ENCODE measurements at places on chromosomes 5 and 9.

DNA sequence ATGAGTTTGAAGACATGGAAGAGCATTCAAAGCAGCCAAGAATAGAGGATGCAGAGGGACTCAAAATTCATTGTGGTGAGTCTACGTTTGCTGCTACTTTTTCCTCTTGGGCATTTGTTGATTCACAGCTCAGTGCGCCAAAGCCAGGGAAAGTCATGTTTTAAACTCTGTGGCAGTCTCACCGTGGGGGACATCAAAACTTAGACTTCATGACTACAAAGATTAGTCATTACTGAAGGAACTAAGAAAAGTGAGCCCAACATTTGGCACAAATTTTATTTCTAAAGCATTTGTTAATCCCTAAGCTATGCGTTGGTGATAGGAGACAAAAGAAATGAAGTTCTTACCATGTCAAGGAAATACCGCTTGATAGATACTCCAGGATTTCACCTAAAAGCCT lies 73.7 kb upstream of the MTAP start:
- no peak for DNase-seq

- DNase-seq = no peak
These were observed 42.8 kb downstream of the WDR41 start for GRCh38 chr5:77449277-77449676.

DNA sequence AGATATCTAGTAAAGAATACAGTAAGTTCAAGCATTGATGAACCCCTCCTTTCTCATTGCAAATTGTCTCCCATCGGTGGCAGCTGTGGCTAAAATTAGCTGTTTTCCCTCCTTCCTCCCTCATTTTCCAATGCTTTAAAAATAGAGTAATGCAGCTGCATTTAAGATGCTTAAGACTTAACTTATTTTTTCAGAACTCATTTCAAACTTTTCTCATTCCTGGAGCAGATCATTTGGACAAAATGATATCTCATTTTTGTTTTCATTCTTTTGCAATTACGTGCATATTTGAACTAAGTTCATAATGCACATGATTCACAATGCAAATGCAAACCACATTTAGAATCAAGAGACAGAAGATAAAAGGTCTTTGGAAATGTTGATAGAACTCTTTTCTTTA lies 14.6 kb downstream of the HSPB3 start:
- no peak for DNase-seq

- no peak for DNase-seq
These were observed 6.8 kb downstream of the KDM4C start for GRCh38 chr9:6764523-6764922.

DNA sequence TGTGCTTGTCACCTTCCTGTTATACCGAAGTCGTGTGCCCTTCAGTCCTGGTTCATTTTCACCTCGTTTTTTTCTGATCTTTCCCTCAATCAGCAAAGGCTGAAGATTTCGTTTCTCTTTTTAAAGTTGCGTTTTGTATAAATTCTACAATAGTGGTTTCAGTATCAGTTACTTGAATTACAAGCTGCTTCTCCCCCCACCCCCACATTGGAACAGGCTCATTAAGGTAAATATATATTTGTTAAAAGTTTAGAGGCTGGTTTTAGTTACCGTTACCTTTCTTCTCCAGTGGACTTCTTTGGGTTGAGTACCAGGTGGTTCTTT lies 881 bp downstream of the SUB1 start:
- DNase-seq = no peak

DNA sequence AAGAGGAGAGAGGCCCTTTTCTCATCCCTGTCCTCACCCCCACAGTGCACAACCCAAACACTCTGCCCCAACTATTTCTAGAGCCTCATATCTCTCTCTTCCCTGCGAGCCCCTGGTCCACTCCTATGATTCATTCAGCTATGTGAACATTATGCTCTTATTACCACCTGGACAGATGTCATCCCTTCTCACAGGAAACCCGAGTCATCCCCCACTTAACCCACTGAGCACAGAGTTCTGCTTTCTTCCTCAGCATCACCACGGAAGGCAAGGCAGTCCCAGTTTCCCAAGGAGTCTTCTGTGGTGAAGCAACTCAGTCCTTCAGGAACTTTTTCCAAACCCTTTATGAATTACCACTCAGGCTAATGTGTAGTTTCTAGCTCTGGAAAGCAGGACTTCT lies 1.3 kb downstream of the DNAI1 start:
- no peak for DNase-seq

DNA sequence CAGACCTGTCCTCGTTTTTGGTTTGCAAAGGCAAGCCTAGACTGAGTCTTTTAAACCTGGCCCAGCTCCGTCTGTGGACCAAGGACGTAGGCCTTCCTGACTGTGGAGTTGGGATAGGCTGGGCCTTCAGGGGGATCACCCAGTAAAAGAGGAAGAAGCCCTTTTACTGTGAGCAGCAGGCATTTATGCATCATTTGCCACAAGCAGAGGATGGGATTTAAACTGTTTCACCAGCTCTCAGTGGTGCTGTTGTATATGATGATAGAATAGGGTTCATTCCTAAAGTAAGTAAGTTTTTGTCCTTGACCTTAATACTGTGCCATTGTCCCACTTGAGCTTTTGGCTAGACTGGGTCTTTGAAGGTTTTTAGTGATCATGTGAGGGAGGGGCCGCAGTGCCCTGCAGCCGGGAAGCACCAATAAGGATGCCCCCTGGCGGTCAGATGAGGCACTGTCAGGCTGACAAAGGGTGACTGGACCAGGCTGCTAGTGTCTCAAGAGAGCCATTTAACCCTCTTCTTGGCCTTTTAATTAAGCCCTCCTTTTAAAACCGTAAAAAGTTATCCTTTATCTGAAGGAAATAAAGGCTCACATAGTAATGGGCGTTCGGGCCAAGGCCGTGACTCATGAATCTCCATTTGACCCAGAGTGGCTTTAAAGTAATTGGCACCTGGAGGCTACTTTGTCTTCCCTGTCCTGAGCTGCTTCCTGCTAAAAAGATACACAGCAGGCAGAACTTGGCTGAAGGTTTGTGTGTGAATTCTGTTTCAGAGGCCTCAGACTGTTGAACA lies 74.0 kb downstream of the UBAP1 start:
- peak; percentile 72 for DNase-seq

DNA sequence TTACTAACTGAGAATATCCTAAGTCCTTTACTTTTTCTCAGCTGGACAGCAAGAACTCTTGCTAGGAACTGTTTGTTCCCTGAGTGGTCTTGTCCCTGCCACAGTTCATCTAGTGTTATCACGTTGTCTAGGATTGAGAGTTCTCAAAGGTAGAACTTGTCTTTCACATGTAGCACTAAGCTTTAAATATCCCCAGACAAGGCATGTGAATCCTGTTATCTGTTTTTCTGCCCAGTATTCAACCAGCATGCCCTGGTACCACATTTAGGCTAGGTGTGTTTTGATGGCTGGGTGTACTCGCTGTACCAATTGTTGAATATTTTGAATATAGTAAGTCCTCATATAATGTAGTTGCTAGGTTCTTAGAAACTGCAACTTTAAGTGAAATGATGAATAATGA lies 27.9 kb upstream of the PDZD2 start:
- no peak for DNase-seq

DNA sequence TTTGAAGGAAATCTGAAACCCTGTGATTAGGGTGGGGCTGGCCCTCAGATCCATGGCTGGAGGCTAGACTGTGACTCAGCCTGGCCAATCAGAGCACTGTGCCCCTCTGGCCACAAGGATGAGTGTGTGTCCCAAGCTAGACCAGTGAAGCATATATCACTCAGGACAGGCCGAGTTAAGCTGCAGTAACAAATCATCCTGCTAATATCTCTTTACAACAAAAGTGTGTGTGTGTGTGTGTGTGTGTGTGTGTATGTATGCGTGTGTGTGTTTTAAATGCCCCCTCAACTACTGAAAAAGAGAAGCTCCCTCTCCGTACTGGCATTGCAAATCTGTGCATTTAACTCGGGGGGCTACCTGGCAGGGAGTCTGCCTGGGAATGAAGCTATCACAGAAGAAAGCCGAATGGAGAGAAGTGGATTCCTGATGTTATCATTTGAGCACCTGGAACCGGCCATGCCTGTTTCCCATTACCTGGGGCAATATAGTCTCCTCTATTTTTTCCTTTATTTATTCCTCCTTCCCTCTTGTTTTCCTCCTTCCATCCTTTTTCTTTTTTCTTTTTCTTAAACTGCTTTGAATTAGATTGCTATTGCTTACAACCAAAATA lies 25.6 kb downstream of the STC2 start:
- DNase-seq = peak; percentile 71

DNA sequence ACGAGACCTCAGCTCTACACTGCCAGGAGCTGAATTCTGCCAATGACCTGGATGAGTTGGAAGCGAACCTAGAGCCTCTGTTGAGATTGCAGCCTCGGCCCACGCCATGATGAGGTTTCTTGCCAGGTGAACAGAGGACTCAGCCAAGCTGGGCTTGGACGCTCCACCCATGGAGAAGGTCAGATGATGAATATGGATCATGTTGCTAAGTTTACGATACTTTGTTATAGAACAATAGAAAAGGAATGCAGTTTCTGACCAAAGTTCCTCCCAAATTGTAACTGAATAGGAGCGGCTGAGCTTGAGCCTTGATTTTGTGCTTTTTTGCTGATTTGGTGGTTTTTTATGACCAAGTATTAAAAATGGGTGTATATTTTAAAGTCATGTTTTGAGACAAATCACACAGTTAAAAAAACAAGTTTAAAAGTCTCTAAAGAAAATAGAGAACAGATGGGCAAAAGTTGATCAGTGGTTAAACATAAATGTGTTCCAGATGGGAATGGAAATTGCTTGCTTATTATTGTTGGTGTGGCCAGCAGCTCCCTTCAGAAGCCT lies 32.9 kb downstream of the ROPN1L start:
- no peak for DNase-seq

DNA sequence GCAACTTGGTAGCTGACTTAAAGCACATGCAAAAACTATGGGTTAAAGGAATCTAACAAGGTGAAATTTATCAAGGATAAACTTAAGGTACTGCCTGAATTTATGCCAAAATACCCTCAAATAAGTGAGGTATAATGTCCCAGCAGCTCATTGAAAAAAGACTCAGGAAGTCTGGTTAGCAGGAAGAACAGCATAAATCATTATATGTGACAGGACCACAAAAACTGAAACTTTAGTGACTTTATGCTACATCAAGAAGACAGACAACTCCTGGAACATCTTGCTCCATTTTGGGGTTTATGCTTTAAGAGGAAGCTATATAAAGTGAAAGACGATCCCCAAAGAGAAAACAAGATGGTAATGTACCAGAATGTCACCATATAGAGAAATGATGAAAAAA lies 282.4 kb upstream of the ZNF462 start:
- DNase-seq = no peak

GRCh38 chr5:82465235-82465634 lies 187.1 kb upstream of the RPS23 start:
- DNase-seq = no peak

- DNase-seq = no peak
These were observed 374.2 kb downstream of the MAN2A1 start for GRCh38 chr5:110063640-110064602.

- no peak for DNase-seq
These were observed 58.2 kb upstream of the RXRA start for GRCh38 chr9:134267881-134268724.

DNA sequence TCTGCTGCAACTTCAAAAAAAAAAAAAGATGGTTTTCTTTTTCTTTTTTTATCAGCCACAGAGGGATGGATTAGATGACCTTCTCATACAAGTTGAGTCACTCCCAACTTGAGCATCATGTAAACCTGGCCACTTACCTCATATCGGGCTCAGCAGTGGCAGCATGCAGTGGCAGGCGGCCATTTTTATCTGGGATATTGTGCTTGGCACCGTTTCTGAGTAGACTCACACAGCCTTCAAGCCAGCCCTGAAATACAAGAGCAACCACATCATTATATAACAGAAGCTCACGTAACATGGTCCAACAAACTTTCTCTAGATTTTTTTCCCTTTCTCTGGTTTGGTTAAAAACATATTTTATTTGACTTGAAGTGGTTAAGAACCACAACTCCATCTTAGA lies 62.6 kb downstream of the ANKRD55 start:
- no peak for DNase-seq

DNA sequence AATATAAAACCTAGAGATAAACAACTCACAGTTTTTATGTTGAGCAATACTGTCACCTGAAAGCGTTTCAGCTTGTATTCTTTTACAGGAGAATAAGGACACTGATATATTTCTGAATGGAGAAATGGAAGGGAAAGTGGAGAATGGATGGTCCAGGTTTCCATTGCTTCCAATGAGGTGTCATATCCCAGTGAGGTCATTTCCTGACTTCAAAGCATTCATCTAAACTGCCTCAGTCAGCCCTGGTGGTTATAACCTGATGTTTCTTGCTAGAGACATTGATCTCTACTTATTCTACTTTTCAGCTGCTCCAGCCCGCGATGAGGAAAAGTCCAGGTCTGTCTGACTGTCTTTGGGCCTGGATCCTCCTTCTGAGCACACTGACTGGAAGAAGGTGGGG lies 2.6 kb downstream of the GABRA1 start:
- no peak for DNase-seq

GRCh38 chr5:171647904-171648260 lies 137.7 kb upstream of the SMIM23 start:
- DNase-seq = no peak

GRCh38 chr5:157167214-157167621 lies 1.2 kb upstream of the GARIN3 start:
- DNase-seq = no peak

DNA sequence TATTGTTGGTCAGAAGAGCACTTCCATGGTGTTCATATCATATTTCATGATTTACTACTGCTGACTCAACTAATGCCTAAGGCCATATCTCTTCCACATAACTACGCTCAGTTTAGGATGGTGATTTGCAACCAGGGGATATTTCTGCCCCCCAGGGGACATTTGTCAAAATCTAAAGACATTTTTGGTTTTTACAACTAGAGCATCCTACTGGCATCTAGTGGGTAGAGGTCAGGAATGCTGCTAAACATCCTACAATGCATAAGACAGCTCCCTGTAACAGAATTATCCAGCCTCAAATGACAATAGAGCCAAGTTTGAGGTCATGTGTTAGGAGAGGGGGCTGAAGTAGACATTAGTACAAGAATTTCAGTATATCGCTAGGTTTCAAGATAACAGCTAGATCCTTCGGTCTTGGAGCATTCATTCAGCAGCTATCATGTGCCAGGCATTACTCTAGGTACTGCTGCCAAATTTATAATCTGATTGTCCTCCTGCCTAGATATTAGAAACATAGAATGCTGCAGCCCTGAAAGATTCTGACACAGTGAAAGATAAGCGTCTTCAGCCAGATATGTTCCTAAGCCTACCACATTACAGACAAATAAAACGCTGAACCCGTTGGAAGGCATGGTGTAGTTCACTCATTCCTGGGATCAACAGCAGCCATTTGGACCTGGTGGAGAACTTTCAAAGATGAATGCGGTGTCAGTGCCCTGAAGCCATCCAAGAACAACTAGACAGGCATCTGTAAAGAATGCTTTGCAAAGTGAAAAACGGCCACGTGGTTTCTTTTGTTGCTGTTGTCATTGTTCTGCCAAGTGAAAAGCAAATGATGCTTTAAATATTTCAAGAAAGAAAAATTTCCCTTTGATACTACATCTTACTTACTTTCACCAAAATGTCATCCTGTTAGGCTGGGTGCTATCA lies 55.5 kb upstream of the FST start:
- DNase-seq = no peak

DNA sequence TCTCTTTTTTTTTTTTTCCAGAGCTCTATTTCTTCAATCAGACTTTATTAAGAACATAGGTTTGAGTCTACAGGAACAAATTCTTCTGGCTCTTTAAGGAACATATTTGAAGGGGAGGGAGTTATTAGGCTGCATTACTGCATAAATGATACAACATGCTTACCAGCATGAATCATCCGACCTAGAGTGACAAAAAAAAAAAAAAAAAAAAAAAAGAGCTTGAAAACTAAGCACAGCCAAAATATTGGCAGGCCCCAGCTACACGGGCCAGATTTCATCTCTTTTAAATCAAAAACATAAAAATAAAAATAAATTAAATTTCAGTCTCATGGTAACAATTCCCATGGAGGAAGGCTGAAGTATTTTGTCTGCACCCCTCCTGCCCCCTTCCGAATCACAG lies 26.3 kb downstream of the MSX2 start:
- DNase-seq = no peak

Measured in Calu3 (cell line).